ENCODE measurements at places on chromosomes 7 and 10.
A peak's percentile ranks its signal among the peaks of the same experiment; 100 is the strongest.

GRCh38 chr10:75880031-75880775 is 448.8 kb downstream of the LRMDA start:
- DNase-seq: no peak

- no peak for DNase-seq
These were observed 214.8 kb downstream of the CAMK1D start for GRCh38 chr10:12564173-12564572.

GRCh38 chr7:141150465-141150864 is 76.6 kb downstream of the TMEM178B start:
- no peak for DNase-seq

DNA sequence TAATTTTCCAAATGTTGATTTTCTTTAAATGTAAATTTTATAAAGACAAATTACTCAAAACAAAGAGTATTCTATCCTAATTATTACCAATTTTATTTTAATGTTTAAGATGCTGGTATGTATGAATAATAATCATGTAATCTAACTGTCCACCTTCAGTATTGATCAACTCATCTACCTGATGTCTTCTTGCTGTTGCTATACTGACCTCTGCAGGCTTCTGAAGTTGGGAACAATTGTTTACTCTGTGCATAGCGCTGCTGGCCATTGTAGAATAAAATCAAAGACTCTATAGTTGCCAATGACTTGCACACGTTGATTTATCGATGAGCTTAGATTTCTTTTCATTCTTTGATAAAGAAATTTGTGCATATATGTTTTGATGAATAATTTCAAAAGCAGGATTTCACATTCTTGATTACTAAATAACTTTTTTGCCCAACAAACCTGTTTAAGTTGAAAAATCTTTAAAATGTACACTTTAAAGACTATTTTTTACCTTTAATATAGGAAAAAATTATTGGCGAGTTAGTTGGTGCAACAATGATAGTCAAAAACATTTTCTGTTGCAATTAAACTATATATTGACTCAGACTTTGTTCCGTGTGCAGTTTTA is 282.3 kb downstream of the TFEC start:
- DNase-seq: peak; percentile 15

DNA sequence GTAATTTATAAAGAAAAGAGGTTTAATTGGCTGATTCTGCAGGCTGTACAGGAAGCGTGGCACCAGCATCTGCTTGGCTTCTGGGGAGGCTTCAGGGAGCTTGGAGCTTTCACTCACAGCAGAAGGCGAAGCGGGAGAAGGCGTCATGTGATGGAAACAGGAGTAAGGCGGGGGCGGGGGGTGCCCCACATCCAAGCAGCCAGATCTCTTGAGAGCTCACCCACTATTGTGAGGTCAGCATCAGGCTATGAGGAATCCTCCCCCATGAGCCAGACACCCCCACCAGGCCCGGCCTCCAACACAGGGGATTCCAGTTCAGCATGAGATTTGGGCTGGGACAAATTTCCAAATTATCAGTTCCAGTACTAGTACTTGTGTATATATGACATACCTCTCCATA is 46.2 kb downstream of the WDR37 start:
- no peak for DNase-seq

DNA sequence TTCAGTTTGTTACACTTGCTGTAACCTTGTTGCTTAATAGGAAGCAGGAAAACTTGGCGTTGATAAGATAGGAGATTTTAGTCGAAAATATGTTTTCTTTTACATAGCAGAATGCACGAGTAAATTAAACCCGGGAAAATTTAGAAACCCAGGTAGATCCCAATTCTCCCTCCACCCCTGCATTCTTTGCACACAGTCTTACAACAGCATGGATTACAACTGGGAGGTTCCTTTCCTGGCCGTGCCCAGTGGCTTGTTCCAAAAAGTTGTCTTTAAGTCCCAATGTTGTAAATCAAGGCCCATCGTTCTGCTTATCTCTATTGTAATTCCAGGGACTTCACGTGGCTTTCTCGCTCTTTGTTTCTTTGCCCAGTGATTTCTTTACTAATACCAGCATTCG is 1.1 kb upstream of the DPY19L1 start:
- no peak for DNase-seq

DNA sequence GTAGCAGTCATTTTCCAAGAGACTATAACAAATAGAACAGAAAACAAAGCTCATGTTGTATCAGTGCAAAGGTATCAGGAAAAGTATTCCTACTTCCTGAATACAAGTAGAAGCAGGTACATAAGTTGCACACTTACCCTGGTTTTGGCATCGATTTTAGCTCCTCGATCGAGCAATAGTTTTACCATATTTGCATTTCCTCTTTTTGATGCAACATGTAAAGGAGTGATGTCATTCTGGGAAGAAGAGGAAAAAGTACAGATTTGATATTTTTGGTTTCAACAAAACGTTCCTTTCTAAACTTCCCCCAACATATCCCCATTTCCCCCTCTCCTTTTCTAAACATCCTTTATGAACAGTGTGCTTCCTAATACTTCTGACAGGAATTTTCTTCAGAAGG is 155.1 kb downstream of the ANK3 start:
- no peak for DNase-seq

- no peak for DNase-seq
These were observed 123.6 kb downstream of the TCERG1L start for GRCh38 chr10:131187926-131188325.

- DNase-seq: peak; percentile 60
These were observed 237.8 kb downstream of the SEMA3E start for GRCh38 chr7:83410989-83411591.

DNA sequence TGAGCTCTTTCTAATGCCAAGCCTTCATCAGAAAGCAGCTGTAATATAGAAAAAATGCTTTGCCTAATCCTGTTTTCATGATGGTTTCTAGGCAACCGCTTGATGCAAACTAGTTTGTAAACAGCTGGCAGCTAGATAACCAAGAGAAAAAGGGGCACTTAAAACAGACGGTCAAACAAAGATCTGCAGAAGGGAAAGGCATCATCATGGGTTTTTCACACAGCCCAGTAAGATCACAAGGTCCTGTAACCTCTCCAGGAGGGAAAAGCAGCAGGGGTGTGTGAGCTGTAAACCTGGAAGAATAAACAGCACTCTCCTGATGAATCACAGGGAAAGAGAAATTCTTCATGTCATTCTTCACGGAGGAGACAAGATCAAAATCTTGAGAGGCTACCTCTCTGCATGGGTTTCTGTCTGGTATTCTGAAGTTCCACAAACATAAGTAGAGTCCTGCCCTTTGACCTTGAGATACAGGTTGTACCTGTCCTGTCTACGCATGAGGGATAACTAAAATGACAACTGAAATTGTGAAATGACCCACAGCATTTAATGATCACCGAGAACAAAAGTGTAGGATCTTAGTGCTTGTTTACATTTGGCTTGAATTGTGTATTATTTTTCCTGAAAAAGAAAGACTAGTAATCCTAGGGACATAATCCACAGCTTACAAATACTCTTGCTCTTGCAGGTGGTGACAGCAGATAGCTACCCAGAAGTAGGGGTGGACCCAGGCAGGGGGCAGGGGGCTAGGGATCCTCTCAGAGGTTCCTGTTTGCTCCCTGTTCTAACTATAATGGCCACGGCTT is 48.0 kb downstream of the CREB3L2 start:
- no peak for DNase-seq

DNA sequence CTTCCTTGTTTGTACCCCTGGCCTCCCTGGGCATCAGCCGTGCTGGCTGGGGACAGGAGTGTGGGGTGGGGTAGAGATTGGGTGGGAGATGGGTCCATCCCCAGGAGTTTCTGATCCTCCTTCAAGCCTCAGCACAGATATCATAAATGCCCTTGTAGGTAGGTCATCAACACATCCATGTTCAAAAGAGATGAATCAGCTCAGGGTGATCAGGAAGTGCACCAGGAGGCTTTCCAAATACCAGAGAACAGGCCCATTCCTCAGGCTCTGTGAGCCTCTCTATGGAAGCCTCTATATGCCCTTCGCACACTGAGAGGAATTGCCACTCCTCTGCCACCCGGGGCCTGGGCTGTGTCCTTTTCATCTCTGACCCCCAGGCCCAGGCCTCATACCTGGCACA is 31.9 kb upstream of the ADCYAP1R1 start:
- DNase-seq: no peak

DNA sequence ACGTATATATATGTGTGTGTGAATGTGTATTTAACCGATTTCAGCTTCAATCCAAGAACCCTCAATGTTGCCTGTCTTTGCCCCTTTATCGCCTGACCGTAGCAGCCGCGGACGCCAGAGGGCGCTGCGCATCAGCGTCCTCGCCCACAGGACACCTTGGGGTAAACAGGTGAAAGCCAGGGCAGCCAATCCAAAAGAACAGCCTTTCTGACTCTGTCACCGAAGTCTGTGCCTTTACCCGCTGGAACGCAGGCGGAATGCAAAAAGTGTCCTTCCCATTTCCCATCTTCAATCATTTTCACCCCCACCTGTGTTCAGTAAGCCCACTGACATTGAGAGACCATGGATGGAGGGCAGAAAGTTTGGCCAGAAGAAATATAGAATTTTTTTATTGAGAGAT is 3.6 kb downstream of the NXPH1 start:
- peak; percentile 61 for DNase-seq

DNA sequence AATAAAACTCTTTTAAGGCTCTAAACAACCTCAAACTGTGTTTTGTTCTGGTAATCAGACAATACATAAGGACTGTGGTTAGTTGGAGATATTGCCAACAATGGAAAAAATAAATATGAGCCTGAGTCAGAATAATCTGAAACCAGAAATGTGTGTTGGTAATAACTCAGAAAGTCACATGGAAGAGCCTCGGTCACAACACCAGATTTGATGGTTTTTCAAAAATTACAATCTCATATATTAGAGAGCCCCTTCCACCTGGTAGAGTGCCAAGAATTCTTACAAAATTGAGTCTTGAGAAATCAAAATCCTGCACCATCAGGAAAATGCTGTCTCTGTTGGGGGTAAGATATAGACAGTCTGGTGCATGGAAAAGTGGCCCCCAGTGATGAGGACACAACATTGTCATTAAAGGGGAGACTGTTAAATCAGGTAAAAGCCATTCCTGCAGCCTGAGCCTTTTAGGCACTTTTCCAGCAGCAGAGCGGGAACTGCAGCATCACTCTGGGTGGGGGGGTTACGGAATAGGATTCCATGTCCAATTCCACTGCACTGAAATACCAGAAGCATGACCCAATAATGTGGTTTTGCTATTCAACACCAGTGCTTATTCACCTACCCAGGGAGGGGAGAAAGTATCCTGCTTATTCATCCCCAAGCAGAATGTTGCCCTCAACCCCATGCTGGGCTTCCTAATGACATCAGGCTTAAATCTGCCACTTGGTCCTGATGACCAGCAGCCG is 9.5 kb upstream of the ADAM12 start:
- no peak for DNase-seq

DNA sequence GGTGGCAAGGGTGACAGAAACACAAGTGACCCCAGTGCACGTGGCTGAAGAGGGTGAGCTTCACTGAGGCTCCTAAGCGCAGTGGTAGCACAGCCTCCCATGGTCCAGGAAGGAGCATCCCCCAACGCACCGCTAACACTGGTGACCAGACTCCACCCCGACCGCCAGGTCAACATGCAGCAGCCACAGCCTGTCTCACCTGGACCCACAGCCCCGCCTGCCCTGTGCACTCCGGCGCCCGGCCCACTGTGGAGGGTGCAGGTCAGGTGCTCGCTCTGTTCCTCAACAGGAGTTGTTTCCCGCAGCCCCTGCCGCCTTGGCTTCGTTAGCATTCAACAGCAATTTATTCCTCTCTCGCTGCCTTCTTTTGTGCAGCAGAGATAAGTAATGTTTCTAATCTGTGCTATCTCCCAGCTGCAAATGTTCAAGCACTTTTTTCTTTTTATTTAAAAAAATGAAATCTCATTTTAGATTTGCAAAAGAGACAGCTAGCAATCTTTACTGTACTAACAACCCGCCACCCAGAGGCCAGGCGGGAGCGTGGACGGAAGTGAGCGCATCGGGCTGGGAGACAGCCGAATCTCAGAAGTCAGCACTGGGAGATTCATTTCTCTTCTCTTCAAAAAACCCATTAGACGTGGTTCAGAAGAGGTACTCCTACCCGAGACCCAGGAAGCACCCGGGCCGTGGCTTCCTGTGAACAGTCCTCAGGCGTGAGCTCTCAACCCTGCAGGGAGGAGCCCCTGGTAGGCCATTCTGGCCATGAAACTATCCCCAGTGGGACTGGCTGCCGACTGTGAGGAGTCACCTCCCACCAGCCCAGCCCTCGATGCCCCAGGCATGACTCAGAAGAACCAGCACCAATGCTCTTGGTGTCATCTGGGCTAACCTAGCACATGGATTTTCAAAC is 133.4 kb downstream of the MAD1L1 start:
- DNase-seq: peak; percentile 87

- no peak for DNase-seq
These were observed 28.0 kb downstream of the GLCCI1 start for GRCh38 chr7:7996568-7996967.

- no peak for DNase-seq
These were observed 5.0 kb downstream of the SKIDA1 start for GRCh38 chr10:21520509-21520908.

- DNase-seq: no peak
These were observed 22.3 kb downstream of the COX15 start for GRCh38 chr10:99709480-99710229.

Data from NB4 (cell line).